ENCODE measurements at places on chromosomes 1 and 21. TPM values are rescaled to one million over a fixed set of nuclear protein-coding genes. Genes with fewer than 3 reads are reported as not detected.

DNA sequence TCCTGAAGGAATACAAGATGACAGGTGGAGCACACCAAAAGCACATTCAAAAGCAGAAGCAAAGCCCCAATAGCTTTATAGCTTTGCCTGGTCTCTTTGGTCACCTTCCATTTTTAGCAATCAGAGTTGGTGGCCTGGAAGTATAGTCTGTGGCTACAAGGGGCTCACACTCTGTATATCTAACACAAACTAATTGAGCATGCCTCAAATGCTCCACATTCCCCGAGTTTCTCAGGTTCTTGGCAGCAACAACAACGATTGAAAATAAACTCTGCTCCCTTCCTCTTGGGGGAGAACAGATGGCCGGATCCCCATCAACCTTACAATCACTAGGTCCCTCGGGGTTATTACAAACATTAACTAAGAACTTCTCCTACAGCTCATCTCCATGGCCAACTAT is 24.9 kb upstream of the TADA1 start:
- no peak overlapping the region for H3K4me3 ChIP-seq
- no peaks in the 10 kb centered on the region for H3K36me3 ChIP-seq
- no peaks in the 10 kb centered on the region for H3K27me3 ChIP-seq
- DNase-seq, result no peak
- H3K27ac ChIP-seq, result no peak overlapping the region
- no peaks in the 10 kb centered on the region for H3K4me1 ChIP-seq

DNA sequence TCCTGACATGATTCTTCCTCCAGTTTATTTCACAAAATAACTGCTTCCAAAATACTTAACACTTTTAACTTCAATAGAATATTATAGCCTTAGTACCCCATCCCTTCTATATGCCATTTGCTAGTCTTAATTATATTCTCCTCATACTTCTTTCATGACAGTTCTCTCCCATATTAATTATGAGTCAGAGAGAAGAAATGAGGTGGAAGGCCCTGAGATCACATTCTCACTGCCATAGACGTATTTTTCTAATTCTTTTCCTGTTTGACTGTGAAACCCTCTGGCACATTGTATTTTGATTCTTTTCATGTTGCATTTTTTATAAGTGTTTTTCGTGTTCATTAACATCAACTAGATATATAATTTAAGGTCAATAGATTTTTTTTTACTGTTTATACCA is 88.4 kb downstream of the GTF2B start:
- no peaks in the 10 kb centered on the region for H3K27me3 ChIP-seq
- H3K36me3 ChIP-seq, result no peaks in the 10 kb centered on the region
- no peak overlapping the region for H3K4me3 ChIP-seq
- H3K27ac ChIP-seq, result no peak overlapping the region
- DNase-seq, result no peak

DNA sequence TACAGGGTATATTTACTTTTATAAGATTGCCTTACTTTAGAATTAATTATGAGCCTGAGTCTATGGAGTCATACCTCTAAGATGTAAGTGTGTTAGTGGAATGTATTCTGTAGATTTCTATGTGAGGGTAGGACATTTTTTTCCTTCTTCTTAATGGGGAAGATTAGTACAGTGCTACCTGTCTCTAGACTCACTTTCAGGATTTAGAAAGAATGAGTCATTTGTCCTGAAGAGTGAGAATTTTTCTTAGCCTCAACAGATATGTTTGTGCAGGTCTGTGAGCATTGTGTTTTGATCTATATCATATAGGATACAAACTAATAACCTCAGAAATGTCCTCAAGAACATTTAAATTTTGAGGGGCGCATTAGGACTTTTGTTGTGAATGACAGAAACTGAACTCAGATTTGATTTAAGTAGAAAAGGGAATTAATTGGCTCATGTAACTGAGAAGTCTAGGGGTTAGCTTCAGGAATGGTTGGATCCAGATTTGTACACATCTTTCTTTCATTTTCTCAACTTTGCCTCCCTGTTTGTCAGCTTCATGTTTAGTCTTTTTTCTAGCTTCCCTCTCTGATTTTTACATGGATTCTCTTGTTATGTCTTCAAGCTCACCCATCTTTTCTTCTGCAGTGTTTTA is 45.3 kb downstream of the TTC3 start:
- no peak for DNase-seq
- no peak overlapping the region for H3K4me3 ChIP-seq
- no peak overlapping the region for H3K27ac ChIP-seq
- H3K36me3 ChIP-seq, result no peaks in the 10 kb centered on the region

DNA sequence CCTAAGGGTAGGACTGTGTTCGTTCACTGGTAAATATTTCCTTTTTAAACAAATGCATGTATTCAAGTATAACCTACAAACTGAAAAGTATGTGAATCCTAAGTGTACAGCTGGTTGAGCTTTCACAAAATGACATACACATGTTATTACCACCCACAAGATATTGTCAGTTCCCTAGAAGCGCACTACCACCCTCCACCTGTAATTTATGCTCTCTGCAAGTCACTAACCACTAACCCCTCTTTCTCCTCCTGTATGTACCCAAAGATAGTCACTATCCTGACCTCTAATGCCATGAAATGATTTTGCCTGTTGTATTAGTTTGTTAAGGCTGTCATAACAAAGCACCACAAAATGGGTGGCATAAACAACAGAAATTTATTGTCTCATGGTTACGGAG is 82.8 kb upstream of the CHODL start:
- DNase-seq, result no peak
- H3K27ac ChIP-seq, result no peak overlapping the region
- H3K36me3 ChIP-seq, result no peaks in the 10 kb centered on the region

DNA sequence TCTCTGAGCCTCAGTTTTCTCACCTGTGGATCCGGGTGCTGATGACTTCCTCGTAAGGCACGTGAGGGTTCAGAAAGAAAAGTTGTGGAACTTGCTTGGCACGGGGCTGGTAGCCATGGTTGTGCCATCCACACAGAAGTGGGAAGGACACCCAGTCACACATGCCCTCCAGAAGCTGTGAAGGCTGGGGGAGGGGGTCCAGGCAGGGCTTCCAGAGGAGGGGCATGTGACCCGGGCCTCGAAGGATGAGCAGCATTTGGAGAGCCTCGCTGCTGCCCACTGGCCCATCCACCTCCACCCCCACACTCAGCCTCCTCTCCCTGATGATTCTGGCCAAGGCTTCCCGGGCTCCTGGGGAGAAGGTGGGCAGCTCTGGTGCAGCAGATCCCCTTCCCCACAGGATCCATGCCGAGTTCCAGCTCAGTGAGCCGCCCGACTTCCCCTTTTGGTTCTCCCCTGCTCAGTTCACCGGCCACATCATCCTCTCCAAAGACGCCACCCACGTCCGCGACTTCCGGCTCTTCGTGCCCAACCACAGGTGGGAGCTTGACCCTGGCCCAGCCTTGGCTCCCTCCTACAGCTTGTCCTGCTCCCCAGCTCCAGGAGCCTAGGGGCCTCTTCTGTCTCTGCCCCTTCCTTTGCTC is 9.4 kb downstream of the SELENON start:
- DNase-seq, result no peak
- no peaks in the 10 kb centered on the region for H3K4me1 ChIP-seq
- no peaks in the 10 kb centered on the region for H3K36me3 ChIP-seq
- H3K27ac ChIP-seq, result no peak overlapping the region

CIART gene
- total RNA-seq, result 3.0 TPM

NES gene
- 57.2 TPM for total RNA-seq

DNA sequence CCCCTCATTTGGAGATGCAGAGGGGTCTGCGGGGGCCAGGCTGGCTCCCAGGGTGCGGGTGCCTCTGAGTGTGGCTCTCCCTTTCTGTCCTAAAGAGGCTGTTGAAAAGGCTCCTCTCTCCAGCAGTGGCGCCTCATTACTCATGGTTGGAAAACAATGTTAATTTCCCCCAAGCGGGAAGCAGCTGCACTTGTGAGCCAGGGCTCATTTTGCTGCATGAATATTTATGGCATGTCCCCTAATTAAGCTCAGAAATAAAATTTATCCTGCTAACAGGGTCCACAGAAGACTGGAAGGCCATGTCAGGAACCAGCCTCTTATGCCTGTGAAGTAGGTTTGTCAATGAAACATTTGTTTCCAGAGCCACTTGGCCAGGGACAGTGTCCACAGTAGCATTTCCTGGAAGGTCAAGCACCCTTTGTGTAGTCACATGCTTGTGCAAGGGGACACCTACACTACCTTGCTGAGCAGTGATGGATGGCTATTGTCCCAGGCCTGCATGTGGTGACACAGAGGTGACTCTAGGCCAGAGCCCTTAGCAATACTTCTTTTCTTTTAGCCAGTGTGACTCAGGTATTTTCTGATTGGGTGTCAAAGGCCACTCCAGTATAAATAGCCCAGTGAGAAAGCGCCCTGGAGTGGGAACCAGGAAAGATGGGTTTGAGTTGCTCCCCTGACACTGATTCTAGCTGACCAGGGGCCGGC is 259.0 kb downstream of the FOXD2 start:
- no peak overlapping the region for H3K27ac ChIP-seq
- H3K4me3 ChIP-seq, result no peak overlapping the region
- H3K36me3 ChIP-seq, result no peaks in the 10 kb centered on the region
- no peak for DNase-seq
- H3K4me1 ChIP-seq, result no peaks in the 10 kb centered on the region

DNA sequence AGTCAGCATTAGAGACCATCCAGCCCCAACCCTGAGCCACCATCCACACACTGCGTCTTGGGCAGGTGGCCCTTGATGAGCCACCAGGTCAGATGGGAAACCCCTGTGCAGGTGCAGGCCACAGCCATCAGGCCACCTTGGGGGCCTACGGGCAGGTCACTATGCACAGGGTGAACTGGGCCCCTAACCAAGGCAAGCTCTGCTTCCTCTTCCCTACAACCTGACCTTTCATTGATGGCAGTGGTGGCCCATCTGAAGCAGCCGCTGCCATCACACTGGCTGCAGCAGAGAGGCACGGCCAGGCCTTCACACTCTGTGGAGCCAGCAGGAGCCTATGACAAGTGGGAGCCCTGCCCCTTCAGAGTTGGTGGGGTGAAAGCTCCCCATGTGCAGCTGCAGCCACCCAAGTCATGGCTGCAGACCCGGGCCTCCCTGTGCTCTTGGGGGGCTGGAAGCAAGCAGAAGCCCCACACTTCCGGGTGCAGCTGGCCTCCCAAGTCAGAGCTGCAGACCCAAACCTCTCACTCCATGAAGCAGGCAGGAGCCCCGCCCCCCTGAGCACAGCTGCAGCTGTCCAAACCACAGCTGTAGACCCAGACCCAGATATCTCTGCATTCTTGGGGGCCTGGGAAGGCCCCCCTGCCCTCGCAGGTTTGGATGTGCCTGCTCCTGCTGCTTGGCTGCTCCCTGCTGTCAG is 681.5 kb downstream of the MATN1 start:
- H3K4me1 ChIP-seq, result no peaks in the 10 kb centered on the region
- no peaks in the 10 kb centered on the region for H3K36me3 ChIP-seq
- DNase-seq, result no peak

DNA sequence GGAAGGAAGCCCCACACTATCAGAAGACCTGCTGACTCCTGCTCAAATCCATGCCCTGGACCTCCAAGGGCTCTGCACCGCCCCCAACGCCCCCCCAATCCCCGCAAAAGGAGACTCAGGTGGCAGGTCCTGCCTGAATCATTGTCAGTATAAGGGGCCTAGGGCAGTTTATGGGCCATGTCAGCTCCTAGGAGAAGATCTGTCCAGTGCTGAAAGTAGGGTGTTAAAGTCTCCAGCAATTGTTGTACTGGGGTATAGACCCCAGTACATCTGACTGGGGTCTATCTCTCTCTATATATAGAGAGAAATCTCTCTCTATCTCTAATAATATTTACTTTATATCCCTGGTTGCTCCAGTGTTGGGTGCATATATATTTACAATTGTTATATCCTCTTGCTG is 12.1 kb upstream of the OLIG2 start:
- no peak for DNase-seq
- H3K4me3 ChIP-seq, result no peak overlapping the region
- H3K4me1 ChIP-seq, result no peaks in the 10 kb centered on the region
- no peaks in the 10 kb centered on the region for H3K36me3 ChIP-seq

GRCh38 chr1:53892911-53893310 is 1.1 kb upstream of the DIO1 start:
- H3K4me1 ChIP-seq, result no peaks in the 10 kb centered on the region
- DNase-seq, result no peak
- H3K27ac ChIP-seq, result no peak overlapping the region
- no peaks in the 10 kb centered on the region for H3K27me3 ChIP-seq
- no peaks in the 10 kb centered on the region for H3K36me3 ChIP-seq

DNA sequence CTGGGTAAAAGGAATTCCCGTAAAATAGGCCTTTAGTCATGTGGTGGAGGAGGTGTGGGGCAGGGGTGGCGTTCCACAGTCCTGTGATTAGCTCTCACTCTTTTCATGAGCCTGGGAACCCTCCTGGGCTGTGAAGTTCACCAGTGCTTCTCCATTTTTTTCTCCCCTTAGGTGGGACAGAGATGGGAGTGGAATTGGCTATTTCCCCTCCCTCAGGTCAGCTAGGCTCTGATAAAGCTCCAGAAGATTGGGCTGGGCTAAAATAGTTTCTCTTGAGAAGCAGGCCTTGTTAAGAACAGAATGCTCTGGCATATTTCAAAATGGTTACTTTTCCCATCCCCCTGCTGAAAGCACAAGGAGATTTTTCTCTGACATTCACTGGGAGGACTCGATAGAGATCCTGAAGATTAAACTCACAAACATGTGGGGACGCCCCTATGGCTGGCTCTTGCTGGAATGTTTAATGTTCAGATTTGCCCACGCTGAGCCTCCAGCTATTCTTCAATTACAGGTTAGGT is 33.4 kb upstream of the SLC2A1 start:
- no peaks in the 10 kb centered on the region for H3K4me1 ChIP-seq
- H3K4me3 ChIP-seq, result no peak overlapping the region
- H3K27ac ChIP-seq, result no peak overlapping the region
- no peak for DNase-seq
- no peaks in the 10 kb centered on the region for H3K36me3 ChIP-seq

DNA sequence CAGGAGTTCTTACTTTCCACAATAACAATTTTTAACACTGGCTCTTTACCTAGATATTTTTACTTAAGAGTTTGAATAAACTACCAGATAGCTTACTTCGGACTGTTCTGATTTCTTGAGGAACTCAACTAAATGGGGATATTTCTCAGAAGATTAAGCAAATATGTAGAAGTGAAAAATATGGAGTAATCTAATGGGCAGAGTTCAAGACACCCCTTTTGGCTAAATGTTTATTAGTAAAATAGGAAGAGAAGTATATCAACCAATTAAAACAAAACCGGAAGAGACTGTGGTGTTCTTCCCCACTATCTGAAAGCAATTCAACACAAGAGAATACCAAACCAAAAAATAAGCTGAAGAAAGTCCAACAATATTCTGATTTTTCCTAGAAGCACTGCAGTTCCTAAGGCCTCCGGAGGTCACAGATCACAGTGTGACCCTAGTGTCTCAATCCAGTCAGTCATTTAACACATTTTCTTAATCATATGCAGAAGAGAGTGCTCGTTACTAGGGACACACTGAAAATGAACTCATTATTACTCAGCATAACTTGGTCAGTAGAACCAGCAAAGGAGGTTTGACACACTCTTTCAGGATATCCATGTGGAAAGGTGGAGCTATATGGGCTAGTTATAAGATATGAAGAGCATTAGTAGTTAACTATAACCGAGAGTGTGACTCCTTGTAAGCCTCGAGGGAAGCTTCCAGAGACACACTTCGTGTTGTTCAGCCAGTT is 5.2 kb downstream of the SIPA1L2 start:
- no peak overlapping the region for H3K4me3 ChIP-seq
- no peaks in the 10 kb centered on the region for H3K4me1 ChIP-seq
- no peak for DNase-seq
- H3K27ac ChIP-seq, result no peak overlapping the region

TP53BP2 gene
- total RNA-seq, result 60.6 TPM

GRCh38 chr1:157404063-157404501 is 148.2 kb downstream of the FCRL5 start:
- no peaks in the 10 kb centered on the region for H3K27me3 ChIP-seq
- no peak overlapping the region for H3K27ac ChIP-seq
- H3K4me3 ChIP-seq, result no peak overlapping the region
- no peaks in the 10 kb centered on the region for H3K36me3 ChIP-seq

GRCh38 chr21:38925923-38926322 is 120.2 kb downstream of the ETS2 start:
- peak; percentile 89 for DNase-seq
- H3K27me3 ChIP-seq, result no peaks in the 10 kb centered on the region

S100A16 gene
- total RNA-seq, result 72.8 TPM

Data from aorta (tissue), 5 donors.